HCEC 1CT (cell line): ENCODE measurements at places on chromosomes 1 and 21.
A peak's percentile ranks its signal among the peaks of the same experiment; 100 is the strongest.

- DNase-seq = no peak
Observed at GRCh38 chr1:43317817-43318471, 17.2 kb downstream of the TIE1 start.

DNA sequence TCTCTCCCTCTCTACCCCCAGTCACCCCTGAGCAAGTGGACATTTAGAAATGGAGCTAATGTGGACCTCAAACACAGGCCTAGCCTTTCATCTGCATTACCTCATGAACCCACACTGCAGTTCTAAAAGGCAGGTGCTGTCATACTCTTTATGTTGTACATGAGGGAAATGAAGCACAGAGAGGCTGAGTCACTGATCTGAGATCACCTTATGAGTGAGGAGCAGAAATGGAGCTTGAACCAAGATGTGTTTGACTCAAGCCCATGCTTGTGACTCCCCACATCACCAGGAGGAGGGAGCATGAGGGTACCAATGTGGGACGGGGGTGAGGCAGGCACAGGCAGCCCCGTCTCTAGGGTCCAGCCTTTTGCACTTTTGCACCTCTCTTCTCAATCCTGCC lies 702.8 kb downstream of the PTPRU start:
- no peak for DNase-seq

GRCh38 chr1:63004868-63005267 lies 220.9 kb downstream of the ATG4C start:
- DNase-seq = peak; percentile 17

DNA sequence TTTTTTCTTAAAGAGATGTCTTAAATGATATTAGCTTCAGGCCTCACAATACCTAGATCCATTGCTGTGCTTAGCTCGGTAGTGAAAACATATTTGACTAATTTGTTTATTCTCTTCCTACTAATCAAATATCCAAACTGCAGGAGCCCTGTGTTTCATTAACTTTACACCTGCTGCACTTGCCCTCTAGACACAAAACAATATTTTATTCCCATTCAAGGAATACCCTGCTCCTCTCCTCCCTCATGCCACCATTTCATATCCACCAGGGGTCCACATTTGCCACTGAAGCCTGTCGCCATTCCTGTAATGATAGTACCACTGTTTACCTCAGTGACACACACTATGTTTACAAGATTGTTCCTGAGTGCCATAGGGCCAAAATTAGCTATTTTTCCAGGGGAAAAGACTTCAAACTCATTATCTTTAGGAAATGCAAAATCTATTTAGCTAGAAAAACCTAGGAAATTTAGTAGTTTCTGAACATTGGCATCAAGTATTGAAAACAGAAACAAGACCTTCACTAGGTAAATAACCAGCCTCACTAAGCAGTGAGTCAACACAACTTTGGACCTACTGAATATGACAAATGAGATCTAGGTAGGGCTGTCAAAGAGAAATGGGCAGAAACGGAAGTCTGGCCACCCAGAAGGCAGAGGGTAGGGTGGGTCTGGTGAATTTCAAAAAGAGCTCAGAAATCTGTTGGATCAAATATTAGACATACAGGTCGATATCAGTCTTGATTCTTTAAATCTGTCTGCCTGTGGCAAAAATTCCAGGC lies 134.6 kb upstream of the KCNK1 start:
- no peak for DNase-seq

- DNase-seq = peak; percentile 90
Observed at GRCh38 chr1:100734676-100735075, 15.1 kb downstream of the VCAM1 start.

GRCh38 chr1:186094172-186094571 lies 280.9 kb downstream of the TPR start:
- peak; percentile 28 for DNase-seq

GRCh38 chr1:116911779-116912469 lies 2.2 kb downstream of the PTGFRN start:
- no peak for DNase-seq

GRCh38 chr1:39490596-39491145 lies 765 bp upstream of the BMP8A start:
- no peak for DNase-seq

- no peak for DNase-seq
Observed at GRCh38 chr1:42806171-42806570, 10.8 kb upstream of the ERMAP start.

- DNase-seq = no peak
Observed at GRCh38 chr21:31879911-31880310, 7.1 kb downstream of the HUNK start.

DNA sequence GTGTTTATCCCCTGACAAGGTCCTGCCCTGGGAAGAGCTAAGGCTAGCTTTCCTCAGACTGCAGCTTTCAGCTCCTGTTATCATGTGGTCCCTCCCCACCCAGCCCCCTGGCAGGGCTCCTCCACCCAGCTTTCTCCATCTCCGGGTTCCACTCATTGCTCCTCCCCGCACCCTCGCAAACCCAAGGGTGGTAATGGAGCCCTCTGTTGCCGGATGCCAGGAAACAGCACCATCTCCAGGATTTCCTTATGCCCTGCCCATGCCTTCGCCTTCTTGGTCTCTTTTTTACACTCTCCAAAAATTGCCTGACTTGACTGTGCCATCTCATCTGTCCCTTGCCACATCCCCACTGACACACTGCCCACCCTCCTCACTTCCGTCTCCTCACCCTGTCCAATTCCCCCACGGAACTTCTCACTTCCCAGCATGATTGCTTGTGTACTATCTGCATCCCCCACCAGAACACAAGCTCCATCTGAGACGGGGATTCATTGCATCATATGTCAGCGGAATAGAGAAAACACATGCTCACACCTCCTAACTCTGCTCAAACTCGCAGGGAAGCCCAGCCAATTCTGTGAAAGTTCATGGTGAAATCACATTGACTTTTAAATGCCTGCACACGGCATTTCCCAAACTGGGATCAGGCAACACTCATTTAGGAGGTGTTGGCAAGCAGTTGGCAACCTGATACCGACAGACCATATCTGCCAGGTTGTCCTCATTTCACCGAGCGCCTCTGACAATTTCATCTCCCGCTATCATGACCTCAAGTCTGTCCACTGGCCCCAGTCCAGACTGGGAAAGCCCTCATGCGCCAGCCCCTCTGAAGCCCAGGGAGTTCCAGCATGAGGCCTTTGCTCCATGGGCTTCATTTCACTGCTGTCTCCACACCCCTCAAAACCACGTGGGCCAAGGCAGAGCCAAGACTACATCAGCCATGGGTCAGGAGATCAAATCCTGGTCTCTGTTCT lies 201.1 kb downstream of the MATN1 start:
- DNase-seq = no peak

DNA sequence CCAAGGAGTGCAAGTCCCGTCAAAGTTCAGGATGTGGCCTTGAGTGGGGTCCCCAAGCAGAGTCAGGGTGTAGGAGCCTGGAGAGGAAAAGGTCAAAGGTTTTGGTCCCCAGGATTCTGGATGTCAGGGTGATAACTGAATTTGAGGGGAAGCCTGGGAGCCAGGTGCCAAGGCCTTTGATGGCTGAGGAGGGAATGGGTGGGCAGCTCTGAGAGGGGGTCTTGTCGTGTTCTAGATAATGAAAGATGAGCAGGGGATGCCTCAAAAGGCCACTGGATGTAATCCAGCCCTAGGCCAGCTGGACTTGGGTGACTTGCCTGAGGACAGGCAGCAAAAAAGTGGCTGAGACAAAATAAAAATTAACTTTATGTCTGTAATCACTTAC lies 27.5 kb upstream of the KCNA2 start:
- DNase-seq = no peak

GRCh38 chr1:5379176-5379759 lies 613.0 kb downstream of the NPHP4 start:
- DNase-seq = no peak

- DNase-seq = no peak
Observed at GRCh38 chr1:104648269-104648691, 898.6 kb downstream of the AMY1C start.

DNA sequence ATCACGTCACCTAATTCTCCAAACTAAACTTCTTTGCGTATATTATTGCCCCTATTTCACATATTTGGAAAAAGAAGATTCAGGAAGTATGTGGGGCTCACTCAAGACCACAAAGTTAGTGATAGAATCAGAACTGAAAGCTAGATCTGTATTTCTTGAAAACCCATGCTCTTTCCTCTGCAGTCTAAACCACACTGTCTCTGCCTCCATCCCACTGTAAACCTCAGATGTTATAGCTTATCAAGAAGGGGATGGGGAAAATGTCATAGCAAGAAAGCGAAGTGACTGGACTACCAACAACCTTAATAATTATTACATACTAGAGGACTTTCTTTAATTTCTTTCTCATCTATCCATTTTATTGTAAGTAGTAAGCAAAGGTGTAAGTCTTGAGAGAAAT lies 257.7 kb upstream of the SGIP1 start:
- no peak for DNase-seq

DNA sequence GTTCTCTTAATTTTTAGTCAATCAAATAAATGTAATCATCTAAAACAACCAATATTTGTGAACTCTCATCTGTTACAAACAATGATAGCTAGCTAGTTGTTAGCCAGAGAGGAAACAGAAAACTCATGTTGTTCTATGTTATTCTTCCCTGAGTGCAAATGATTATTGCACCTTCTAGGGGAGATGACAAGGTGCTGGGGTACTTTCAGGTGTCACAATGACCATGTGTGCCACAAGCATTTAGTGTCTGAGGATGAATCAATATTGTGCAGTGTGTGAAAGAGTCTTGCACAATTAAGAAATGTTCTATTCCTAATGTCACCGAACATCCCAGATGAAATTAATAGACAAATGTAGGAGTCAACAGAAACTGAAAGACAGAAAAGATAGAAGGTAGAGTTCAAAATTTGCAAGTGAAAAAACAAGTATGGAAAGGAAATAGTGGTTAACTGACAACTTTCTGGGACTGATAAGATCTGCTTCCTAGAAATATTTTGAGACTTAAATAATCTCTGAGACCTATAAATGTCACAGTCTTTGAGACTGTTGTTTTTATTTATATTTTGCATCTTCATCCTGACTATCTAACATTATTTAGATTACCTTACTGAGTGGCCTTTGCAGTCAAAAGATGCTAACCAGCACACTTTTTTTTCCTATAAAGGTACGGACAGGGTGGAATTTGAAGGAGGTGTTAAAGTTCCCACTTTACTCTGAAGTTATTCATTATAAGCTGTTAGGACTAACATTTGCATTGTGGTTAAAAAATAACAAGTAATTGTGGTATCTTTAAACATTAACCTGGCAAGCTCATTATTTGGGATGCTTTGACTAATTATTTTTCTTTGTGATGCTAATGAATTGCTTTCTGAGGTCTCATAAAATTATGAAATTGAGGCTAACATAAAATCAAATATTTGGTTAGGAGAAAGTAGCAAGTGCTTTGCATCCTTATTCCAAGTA lies 21.6 kb upstream of the DPYD start:
- no peak for DNase-seq

DNA sequence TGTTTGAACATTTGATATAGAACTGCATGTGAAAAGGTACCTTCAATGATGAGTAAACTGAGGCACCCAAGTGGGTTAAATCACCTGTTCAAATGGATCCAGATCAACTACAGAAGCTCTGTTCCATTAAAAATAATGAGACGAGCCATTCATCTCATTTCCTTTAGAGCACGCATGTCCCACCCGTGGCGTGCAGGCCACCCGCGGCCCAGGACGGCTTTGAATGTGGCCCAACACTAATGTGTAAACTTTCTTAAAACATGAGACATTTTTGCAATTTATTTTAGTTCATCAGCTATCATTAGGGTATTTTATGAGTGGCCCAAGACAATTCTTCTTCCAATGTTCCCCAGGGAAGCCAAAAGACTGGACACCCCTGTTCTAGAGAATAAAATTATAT lies 381.6 kb downstream of the DSCAM start:
- no peak for DNase-seq

GRCh38 chr1:225004396-225004795 lies 74.9 kb downstream of the DNAH14 start:
- DNase-seq = no peak

GRCh38 chr1:67676287-67676686 lies 8.7 kb upstream of the GADD45A start:
- no peak for DNase-seq

- DNase-seq = no peak
Observed at GRCh38 chr1:184987696-184988095, 13.4 kb upstream of the NIBAN1 start.

DNA sequence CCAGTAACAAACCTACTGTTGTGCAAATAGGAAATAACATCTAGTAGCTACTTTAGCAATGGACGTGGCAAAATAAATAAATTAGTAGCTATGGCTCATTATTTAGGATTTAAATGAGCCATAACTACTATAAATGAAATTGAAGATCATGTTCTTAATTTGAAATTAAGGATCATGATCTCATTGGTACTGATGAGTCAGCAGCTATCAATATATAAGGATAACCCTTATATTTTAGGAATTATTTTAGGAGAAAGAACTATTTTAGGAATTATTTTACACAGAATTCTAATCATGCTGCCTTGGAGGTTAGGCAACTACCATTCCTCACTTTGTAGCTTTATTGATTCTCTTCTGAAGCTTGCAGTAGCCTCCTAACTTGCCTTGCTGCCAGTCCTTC lies 24.0 kb downstream of the DR1 start:
- DNase-seq = no peak

GRCh38 chr1:36411674-36412648 lies 14.3 kb upstream of the LSM10 start:
- no peak for DNase-seq

DNA sequence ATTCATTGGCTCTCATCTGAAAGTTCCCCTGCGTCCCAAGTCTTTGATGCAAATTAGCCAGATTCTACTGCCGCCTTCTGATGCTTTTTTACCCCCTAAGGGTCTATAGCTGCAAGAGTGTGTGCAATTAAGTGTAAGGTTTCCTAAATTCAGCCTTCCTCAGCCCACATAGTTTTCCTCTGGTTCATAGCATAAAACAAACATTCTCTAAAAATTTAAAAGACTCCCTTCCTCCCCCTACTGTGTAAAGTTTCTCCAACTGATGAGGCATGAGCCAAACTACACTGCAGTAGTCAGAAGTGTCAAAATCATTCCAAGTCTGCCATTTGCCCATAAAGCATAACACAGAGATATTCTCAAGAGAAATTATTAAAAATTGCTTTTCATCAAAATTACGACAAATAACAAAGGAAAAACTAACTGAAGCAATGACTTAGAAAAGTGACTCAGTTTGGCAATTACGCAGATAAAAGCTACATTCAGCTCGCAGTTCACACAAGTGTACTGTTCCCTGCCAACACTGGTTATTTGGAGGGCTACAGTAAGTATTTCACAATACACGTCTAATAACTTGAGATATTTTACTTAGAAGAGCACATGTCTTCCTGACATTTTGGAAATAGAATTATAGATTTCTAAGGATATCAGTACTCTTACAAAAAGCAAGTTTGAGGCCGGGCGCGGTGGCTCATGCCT lies 15.4 kb downstream of the KCNH1 start:
- DNase-seq = no peak

DNA sequence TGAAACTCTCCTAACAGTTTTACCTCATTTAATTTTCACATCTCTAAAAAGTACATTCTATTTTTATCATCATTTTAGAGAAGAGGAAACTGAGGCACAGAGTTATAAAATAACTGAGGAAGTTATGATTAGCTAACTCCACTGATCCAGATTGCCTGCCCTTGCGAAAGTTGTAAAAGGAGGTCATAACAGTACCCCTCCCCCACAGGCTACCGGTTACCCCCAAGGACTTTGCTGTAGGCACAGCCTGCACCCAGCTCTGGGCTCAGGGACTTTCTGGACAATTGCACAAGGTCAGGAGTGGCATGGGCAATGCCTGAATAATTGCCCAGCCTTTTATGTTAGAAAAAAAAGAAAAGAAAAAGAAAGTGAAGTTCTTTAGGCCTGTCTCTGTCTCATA lies 22.7 kb downstream of the PIGM start:
- no peak for DNase-seq

- no peak for DNase-seq
Observed at GRCh38 chr1:16979475-16980327, 719 bp downstream of the MFAP2 start.
